ENCODE measurements at places on chromosomes 5 and 9. TPM values are rescaled to one million over a fixed set of nuclear protein-coding genes. Genes with fewer than 3 reads are reported as not detected.

ANKRD34B gene
- 0.10 TPM for total RNA-seq

KIF12 gene
- not detected for total RNA-seq

TAF11L10 gene
- total RNA-seq, result not detected

CDC25C gene
- total RNA-seq, result 1.2 TPM

TSLP gene
- 0.21 TPM for total RNA-seq

ARHGEF37 gene
- not detected for total RNA-seq

SMIM33 gene
- not detected for total RNA-seq

NR4A3 gene
- total RNA-seq, result 18.5 TPM

SV2C gene
- under 0.01 TPM for total RNA-seq

OTP gene
- total RNA-seq, result not detected

CCDC183 gene
- total RNA-seq, result 1.7 TPM

ANKRD31 gene
- 0.63 TPM for total RNA-seq

CDO1 gene
- total RNA-seq, result 0.10 TPM

NUTM2F gene
- not detected for total RNA-seq

ZFAND5 gene
- 403 TPM for total RNA-seq

ACTBL2 gene
- total RNA-seq, result not detected

GPX8 gene
- total RNA-seq, result 0.10 TPM

PELO gene
- total RNA-seq, result 4.2 TPM

GRXCR2 gene
- total RNA-seq, result not detected

NFIB gene
- total RNA-seq, result 0.42 TPM

MIGA2 gene
- 22.7 TPM for total RNA-seq

SPRY4 gene
- not detected for total RNA-seq

KIAA0825 gene
- total RNA-seq, result 2.5 TPM

RNF183 gene
- not detected for total RNA-seq

TYRP1 gene
- total RNA-seq, result 0.10 TPM

PCDHGC3 gene
- total RNA-seq, result 0.42 TPM

Data from mononuclear cell (primary cell).